ENCODE measurements at places on chromosomes 1 and 21.
A peak's percentile ranks its signal among the peaks of the same experiment; 100 is the strongest.

DNA sequence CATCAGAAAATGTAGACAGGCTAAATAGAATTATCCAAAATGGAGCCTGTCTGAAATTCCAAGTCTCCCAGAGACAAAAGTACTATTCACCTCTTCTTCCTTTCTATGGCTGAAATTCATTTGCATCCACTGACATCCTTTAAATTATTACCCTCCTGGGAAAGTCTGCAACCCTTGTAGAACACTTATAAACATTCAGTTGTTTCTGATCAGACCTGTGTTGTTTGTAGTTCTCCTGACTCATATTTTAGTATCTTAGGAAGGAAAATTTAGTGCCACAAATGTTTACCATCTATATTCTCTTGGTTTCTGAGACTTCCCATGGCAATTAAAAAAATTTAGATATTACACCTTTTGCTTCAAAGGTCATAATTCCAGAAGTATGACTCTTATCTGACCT, 69.6 kb upstream of the C1orf105 start:
- DNase-seq, result no peak

GRCh38 chr1:57222307-57222706, 201.6 kb downstream of the DAB1 start:
- no peak for DNase-seq

DNA sequence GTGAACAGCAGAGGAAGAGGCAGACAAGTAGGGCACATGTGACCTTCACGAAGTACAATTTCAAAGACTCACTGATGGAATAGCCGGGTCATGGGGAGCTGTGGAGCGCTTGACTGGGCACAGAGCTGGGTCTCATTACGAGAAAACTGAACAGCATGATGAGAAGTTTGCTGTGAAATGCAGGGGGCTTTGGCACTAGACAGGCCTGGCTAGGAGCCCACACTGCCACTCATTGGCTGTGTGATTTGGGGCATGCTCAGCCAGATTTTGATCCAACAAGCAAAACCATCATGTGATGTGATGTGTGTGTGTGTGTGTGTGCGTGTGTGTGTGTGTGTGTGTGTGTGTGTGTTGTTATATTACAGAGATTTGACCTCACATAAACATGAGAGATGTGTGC, 4.9 kb upstream of the IFNGR2 start:
- no peak for DNase-seq

DNA sequence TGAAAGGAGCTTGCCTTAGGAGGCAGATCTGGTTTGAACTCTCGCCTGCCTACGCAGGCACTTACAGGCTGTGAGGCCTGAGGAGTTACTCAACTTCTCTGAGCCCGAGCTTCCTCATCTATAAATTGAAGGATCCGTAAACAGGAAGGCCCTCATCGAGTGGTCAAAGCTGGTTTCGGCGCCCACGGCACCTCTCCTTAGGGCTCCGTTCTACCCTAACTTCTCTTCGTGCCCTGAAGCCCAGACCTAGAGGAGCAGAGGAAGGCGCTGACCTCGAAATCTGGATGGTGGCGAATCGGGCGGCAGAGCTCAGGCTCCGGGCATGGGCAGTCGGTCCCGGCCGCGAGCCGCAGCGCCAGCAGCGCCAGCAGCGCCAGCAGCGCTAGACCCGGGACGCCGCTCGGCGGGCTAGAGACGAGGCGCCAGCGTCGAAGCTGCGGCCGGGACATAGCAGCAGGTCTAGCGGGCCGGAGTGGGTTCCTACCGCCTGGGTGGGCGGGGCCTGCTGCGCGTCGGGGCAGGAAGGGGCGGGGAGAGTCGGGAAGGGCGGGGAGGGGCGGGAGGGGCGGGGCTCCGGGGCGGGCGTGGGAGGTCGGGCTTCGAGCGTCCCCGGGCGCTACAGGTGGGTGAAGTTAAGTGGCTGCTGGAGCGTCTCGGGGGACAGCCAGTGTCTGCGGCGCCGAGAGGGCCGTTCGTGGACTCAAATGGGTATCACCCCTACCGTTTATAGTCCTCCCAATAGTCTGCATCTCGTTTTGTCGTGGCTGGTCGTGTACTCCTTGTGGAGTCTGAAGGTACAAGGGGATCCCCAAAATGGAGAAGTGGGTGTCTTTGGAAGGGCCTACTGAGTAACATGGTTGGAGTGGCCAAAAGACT, at the start of gene CTBS:
Gene CTBS, minus strand, starts transcription at position 474 of the 876 bp plus-strand sequence. Its CDS starts 25 bp downstream, at position 449.
- peak; percentile 64 for DNase-seq

- no peak for DNase-seq
Observed at GRCh38 chr1:53062708-53063591, 937 bp downstream of the PODN start.

- DNase-seq, result peak; percentile 69
Observed at GRCh38 chr1:163035446-163036249, 33.5 kb upstream of the RGS4 start.

- DNase-seq, result no peak
Observed at GRCh38 chr21:26844258-26845065, 747 bp downstream of the ADAMTS1 start.

GRCh38 chr1:94926126-94926914, 590 bp downstream of the CNN3 start:
- no peak for DNase-seq

- no peak for DNase-seq
Observed at GRCh38 chr1:59116920-59117542, 179.9 kb upstream of the FGGY start.

DNA sequence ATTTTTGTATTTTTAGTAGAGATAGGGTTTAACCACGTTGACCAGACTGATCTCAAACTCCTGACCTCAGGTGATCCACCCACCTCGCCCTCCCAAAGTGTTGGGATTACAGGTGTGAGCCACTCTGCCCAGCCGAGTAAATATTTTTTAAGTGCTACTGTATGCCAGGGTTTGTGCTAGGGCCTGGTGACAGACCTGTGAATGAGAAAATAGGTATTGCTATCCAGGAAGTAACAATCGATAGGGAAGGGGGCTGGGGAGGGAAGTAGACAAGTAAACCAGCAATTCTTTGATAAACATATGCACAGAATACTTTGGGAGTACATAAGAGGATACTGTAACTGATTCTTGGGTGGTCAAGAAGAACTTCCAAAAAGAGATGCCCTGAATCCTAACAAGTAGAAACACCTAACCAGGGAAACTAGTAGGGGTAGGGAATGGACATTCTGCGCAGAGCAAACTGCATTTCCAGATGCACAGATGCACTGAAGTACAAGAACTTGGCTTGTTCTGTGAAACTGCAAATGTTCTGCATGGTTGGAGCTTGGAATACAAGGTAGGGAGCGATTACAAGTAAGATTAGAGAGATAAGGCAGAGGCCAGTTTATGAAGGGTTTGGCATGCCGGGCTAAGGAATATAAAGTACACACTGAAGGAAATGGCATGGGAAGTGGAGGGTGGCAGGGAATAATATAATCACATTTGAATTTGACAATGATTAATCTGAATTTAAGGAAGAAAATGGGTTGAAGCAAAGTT, 19.0 kb upstream of the DOCK7 start:
- no peak for DNase-seq

- no peak for DNase-seq
Observed at GRCh38 chr21:21246007-21246406, 247.8 kb downstream of the NCAM2 start.

- DNase-seq, result no peak
Observed at GRCh38 chr1:165845992-165846748, 18.8 kb downstream of the UCK2 start.

- DNase-seq, result no peak
Observed at GRCh38 chr1:181001091-181001780, 21.4 kb downstream of the STX6 start.

GRCh38 chr1:42753070-42753469, 13.0 kb upstream of the CLDN19 start:
- DNase-seq, result no peak

GRCh38 chr21:35288238-35288637, 239.1 kb upstream of the RUNX1 start:
- DNase-seq, result no peak

DNA sequence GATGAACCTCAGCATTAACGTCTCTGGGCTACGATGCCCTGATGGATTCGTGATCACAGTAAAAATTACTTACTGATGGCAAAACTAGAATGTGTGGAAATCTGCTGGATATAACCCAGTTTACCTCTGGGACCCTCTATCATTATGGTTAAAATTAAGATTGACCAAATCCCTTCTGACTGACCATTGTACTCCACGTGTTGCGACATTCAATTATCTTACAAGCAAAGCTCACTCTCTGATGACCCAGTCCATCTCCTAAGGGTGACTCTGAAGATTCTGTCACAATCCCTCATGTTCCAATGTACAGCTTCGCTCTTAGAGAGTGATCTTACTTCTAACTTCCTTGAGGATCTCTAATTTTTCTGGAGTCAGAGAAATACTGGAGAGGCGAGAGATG, 288.5 kb upstream of the RUNX1 start:
- no peak for DNase-seq

DNA sequence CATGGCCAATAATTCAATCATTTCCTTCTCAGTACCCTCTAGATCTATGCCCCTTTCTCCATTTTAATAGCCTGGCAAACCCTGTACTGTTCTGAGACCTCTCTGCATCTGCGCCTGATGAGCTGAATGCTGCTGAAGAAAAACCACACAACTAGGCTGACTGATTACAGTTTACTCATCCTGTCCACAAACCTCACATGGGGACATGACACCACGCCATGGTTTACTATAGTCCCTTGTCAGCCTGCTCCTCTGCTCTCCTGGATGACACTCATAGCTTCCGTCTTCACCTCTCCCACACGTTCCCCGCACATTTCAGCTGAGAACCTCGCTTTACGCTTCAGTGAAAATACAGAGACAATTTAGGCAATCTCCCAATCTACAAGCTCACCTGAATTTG, 59.7 kb downstream of the DESI2 start:
- no peak for DNase-seq

- DNase-seq, result no peak
Observed at GRCh38 chr1:5728663-5729355, 263.4 kb downstream of the NPHP4 start.

- no peak for DNase-seq
Observed at GRCh38 chr21:17359781-17360180, 153.1 kb upstream of the CXADR start.

DNA sequence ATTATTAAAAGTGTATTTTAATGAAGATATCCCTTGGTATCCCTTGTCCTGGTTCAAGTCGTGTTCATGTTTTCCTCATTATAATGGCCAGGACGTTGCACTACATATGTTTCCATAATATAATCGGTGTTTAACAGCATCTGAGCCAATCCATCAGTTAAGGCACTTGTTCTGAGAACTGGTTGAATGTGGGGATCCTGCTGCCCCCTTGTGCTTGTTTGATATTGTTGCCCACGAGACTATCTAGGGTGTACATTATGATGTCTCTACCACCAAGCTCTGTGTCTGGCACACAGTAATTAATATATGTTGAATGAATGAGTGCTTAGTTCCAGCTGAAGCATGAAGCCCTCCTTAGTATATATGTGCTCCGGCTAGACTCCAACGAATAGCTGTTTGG, 193.0 kb downstream of the CACNA1E start:
- no peak for DNase-seq

DNA sequence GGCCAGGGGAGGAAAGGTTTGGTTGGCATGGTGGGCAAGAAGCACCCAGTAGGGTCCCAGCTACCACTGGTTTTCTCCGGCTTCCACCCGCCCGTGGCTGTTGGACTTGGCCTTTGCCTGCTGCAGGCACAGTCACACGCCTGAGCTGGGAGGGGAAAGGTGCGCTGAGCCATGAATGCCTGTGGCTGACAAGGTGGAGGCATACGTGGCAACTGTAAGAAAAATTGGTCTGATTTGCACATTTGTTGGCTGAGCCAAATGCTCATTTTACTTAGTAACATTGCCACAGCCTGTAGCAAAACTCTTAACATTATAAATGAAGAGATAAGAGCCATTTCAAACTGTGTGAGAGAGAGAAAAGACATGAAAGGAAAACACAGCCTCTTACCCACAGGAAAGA, 191.6 kb downstream of the PTPRC start:
- DNase-seq, result no peak

DNA sequence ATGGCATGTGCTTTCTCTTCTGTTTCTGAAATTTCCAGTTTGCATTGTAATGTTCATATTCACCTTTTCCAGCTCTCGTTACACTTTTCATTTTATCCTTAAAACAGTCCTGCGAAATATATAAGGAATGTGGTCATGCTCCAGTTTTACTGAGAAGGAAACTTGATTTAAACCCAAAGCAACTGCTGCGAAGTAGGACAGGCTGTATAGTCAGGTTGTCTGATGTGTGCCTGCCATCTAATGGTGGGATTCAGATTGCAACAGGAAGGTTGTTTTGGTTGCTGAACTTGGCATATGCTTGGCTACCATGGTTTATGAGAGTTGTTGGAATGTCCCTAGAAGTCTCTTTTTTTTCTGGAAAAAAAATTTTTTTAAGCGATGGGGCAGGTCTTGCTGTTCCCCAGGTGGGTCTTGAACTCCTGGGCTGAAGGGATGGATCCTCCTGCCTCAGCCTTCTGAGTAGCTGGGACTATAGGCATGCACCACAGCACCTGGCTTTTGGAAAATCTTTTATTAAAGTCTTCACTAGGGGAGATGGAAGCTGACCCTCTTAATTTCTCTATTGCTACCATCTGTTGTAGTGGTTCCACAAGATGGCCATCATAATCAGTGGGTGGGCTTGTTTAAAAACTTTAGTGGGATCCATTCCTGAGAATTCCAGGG, 86.9 kb downstream of the UCK2 start:
- peak; percentile 64 for DNase-seq

- no peak for DNase-seq
Observed at GRCh38 chr1:84803604-84804003, 89.4 kb downstream of the LPAR3 start.

DNA sequence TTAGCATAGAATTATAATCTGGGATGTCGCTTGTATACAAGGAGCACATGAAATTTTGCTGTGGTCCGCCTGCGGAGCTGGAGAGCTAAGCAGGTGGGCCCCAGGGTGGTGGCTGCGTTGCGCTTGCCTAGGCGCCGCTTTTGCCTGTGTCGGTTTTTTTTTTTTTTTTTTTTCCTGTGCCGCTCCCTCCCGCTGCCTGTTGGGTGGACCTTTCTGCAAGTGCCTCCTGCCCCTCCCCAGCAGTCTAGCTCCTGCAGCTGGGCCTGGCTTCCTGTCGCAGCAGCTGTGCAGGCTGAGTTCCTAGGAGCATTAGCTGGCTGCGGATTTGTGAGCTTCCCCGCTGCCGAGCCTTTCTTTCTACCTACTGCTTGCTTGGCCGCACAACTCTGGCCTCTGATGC, 20.6 kb downstream of the PYHIN1 start:
- DNase-seq, result no peak

GRCh38 chr1:22362626-22363402, 88.8 kb upstream of the ZBTB40 start:
- DNase-seq, result no peak

GRCh38 chr1:31787261-31787660, 23.1 kb upstream of the ADGRB2 start:
- no peak for DNase-seq
